ENCODE measurements at places on chromosomes 5 and 9.

GRCh38 chr9:129095170-129095667, 14.3 kb downstream of the DOLPP1 start:
- DNase-seq, result no peak

DNA sequence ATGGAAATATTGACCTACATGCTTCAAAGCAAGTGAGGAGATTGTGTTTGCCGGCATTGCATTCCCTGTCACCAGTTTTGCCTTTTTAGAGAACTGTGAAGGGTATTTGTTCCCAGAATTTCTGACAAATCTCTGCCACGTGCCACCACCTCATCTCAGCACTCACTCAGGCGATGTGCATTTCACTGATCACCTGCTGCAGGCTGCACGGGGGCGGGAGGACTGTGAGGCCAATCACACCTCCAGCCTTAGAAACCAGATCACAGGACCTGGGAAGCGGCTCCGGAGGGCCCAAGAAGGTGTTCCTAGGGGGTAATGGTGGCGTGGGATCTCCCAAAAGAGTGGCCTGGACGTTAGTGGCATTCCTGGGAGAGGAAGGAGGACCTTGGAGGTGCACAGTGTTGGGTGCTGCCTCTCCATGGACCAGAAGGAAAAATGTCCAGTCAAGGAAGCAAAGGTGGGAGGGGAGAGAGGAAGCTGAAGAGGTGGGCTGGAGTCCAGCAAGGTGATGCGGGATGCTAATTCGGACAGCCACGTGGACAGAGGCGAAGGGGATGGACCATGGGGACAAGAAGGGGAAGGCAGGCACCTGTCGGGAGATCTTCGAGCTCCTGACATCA, 63.6 kb upstream of the OLFM1 start:
- DNase-seq, result no peak

DNA sequence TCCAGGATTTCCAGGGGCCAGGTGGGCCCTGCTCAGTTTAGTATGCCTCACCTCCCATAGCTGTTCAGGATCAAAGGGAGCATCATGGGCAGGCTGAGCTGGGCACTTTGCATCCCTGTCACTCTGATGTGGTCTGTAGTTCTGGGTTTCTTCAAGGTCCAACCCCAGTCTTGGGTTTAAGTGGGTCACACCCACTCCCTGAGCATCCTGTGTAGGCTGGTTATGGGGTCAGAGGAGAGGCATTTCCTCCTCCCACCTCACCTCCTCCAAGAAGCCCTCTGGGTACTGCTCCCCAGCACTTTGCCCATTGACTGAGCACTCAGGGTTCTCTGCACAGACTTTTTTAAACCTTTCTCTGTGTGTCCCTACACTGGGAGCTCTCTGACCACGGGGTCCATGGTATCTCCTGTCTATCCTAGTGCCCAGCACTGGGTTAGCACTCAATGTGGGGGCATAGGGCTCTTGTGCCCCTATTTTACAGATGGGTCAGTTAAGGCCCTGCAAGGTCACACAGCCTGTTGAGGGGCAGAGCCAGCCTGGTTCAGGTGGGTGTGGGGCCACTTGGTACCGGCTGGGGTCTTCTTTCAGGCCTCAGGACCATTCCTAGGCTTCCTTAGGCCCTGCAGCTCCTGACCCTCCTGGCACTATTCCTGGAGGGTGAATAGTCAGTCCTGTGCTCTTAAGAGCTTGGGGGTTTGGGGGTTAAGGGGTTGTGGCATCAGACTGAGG, 19.0 kb downstream of the CXXC5 start:
- peak; percentile 45 for DNase-seq

- no peak for DNase-seq
Measured at GRCh38 chr9:35518225-35518821, 28.4 kb downstream of the RUSC2 start.

- DNase-seq, result no peak
Measured at GRCh38 chr5:122649080-122649479, 125.8 kb upstream of the SNX2 start.

DNA sequence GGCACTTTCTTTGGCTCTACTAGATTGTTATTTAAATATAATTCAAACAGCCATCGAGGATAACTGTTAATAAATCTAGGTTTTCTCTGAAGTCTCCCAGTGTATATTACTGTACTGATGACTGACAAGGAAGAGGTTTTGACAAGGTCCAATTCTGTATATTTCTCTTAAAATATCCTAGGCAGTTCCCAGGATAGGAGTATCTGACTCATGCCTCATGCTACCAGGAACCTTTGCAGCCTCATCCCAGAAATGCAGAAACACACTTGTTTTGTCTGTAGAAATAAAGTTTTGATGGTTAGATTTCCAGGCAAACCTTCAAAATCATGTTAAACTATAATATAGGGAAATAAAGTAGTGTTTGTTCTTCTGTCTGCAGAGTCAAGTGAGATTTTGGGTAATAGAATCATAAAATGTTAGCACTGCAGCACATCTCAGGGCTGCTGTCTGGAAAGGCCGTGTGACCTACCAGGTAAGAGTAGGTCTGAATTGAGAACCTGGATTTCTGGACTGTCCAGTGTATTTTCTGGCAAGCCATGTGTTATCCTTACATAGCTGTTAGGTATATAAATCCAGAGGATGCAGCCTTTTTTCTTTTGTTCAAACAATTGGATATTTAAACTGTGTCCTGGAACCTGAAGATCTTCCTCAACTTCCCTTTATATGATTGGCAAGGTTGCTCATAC, 8.3 kb downstream of the UBE2D2 start:
- DNase-seq, result no peak

- DNase-seq, result no peak
Measured at GRCh38 chr5:125357660-125358059, 611.2 kb upstream of the ZNF608 start.

DNA sequence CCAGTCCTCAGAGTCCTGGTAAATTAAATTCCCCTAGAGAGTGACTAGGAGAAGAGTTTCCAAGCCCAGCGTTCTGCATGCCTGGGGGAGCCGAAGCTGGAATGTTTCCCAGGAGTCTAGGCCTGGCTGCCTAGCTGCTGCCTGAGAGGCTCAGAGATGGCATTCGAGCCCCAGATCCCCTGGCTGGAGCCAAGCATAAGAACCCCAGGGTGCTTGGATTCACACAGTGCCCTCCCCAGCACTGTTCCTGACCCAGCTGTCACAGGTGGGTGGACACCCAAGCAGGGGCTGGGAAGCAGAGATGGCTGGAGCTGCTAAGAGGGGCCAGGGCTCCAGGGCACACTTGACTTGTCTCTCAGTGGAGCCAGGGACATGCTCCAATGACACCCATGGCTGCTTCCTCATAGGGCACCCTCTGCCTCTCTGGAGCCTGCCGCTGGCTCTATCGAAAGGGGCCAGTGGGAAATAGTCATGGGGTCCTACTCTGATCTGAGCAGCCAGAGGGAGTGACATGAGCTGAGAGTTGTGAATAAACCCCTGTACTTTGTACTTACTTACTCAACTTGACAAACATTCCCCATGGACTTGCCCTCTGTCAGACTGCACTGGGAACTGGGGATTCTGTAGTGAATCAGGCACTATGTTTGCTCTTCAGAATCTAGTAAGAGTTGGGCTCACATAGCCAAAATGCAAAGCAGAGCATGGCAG, 62.6 kb upstream of the XPA start:
- no peak for DNase-seq

DNA sequence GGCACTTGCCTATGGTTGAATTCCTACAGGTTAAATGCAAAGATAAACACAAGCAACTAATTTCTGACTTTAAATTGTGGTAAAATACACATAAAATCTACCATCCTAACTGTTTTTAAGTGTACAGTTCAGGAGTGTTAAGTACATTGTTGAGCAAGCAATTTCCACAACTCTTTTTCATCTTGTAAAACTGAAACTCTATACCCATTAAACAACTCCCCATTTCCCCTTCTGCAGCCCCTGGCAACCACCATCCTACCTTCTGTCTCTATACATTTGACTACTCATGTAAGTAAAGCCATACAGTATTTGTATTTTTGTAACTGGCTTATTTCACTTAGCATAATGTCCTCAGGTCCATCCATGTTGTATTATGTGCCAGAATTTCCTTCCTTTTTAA, 38.5 kb upstream of the STX17 start:
- DNase-seq, result no peak

GRCh38 chr5:9863486-9863885, 233.3 kb upstream of the TAS2R1 start:
- DNase-seq, result no peak

DNA sequence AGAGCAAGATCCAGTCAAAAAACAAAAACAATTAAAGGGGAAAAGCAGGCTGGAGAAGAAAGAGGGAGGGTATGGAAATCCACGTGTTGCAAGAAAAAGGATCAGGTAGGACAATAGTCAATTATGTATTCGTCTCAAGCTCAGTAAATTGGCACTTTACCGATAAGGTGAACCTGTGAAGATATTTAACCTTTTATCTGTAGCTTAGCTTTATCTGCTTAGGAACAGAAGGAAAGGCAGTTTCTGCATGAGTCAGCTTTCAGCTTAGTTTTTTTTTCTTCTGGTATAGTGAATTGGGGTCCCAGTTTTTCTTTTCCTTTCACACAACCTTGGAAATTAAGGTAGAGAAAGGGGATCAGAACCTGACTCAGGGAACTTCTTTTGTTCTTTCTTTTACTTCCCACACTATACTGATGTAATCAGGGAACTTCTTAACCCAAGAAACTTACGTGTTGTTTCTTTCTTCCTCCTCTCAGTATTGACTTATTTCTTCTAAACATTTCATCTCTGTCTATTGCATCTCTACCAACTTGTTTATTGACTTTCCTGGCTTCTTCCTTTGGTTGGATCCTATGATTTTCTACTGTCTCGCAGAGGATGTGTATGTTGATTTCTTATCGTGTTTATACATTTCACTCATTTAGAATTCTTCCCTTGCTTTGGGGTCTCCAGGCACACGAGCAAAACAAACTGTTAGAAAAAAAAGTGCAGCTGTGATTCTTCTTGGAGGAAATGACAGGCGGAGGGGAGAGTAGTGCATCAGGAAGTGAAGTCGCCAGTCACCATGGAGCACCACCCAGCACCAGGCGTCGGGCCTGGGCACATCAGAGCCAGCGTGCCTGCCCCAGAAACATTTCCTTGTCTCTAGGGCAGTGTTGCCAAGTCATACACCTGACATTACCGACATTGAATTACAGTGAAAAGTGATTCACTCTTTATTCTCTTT, 123.0 kb upstream of the LHFPL2 start:
- no peak for DNase-seq

DNA sequence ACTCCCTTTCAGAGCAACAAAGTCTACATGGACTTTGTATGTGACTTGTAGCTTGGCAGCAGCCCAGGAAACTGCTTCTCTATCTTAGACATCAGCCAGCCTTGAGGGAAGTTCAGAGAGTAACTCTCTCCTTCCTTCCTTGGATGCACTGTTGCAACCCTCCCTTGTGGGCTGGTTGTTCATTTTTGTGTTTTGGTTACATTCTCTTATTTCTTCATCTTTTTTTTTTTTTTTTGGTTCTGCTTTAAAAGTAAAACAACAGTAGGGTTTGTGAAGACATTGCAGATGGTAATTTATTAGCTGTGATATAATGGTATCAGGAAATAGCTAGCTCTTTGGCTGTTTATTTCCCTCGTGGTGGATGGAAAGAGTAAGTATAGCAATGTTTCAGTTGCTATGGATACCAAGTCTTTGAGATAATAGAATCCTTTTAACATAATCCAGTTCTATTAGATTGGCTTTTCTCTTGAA, 97.9 kb upstream of the MAMDC2 start:
- DNase-seq, result no peak

- DNase-seq, result no peak
Measured at GRCh38 chr5:107805824-107806223, 135.1 kb upstream of the EFNA5 start.

- no peak for DNase-seq
Measured at GRCh38 chr5:78601559-78602314, 46.8 kb downstream of the LHFPL2 start.

- DNase-seq, result peak; percentile 11
Measured at GRCh38 chr5:87034557-87034956, 233.1 kb upstream of the RASA1 start.

DNA sequence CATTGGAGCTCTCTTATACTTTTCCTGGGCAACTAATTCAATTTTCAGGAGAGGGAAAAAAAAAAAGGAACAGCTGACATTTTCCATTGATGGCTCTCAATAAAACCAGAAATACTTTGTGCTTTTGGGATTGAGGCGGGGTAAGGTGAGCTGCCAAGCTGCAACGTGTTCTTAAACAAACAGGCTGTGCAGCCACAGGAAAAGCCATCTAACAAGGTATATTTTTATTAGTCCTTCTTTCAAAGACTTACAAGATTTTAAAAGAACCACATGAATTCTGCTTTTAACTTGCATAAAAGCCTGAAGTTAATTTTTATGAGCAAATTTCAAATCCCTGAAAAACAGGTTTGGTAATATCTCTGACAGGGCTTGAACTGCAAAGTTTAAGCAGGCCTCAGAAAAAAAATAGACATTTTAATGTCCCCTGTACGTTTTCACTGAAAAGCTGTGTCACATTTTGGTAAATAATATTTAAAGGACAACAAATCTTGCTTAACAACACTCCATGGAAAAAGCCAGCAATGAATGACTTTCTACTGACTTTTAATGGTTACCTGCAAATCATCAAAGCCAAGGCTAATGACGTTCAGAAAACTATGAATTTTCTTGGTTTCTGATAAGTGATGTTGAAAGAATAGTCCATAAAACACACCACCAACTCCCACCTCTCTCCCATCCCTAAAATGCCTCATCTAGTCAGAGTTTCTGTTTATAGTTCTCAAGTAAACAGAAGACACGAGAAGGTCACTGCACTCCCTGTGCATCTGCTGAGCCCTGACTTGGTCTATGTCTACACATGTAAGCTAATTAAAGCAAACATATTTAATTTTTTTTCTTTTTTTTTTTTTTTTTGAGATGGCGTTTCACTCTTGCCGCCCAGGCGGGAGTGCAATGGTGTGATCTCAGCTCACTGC, 433.6 kb downstream of the PIK3R1 start:
- DNase-seq, result no peak

DNA sequence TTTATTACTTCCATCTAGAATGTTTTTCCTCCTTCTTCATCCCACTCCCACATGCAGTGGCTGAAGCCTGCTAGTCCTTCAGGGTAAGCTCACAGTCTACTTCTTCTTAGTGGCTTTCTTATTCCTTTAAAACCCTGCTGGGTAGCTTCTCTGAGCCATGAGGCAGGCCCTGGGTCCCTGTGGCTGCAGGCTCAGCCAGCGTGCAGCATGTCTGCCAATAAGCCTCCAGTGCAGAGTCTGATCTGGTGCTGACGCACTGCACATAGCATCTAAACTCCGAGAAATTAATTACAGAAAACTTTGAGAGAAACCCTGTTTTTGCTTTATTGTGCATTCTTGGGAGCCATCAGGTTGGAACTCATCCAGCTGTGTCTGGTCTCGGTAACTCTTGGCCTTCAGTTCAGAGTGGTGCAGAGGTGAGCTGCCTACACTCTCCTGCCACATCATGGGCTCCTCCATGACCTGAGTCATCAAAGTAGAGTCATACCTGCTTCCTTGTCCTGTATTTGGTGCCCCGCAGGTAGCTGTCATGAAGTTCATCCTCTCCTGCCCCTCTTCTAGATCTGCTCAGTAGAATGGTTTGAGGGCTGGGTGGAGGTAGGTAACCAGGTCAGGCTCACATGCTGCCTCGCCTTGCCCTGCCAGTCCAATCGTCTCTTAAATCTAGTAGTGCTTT, 339.4 kb downstream of the KDM4C start:
- no peak for DNase-seq

DNA sequence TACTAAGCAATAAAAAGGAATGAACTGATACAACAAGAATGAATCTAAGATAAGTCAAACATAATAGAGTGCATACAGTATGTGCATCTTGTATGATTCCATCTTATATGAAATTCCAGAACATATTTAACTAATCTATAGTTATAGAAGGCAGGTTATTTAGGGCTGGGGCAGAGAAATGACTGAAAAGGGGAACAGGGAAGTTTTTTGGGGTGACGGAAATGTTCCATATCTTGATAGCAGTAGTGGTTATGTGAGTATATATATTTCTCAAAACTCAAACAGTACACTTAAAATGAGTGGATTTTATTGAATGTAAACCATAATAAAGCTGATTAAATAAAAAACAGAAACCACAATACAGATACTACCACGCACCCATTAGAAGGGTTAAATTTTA, 24.6 kb downstream of the FBXW11 start:
- DNase-seq, result no peak
